ENCODE measurements at places on chromosomes 12 and 14. TPM values are rescaled to one million over a fixed set of nuclear protein-coding genes. Genes with fewer than 3 reads are reported as not detected.

AMN gene
- 4.4 TPM for total RNA-seq

CEBPE gene
- 0.17 TPM for total RNA-seq

DNA sequence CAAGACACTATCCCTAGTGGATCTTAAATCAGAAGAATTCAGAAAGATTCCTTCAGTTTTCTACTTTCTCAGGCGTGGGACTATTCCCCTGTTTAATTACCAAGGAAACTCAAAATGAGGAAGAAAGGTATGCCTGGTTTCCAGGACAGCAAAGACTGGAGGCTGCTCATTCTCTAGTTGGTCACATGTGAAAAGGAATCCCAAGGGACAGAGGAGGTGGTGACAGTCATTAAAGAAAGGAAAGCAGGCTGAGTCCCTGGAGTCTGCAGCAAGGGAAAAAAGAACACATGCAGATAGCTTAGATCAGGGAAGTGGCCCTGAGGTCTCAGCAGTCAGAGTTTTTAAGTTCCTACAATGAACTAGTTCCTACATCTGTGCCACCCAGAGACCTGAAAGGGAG is 165.4 kb upstream of the CCDC198 start:
- H3K36me3 ChIP-seq, result no peaks in the 10 kb centered on the region
- DNase-seq, result no peak
- H3K27ac ChIP-seq, result no peak overlapping the region
- no peaks in the 10 kb centered on the region for H3K27me3 ChIP-seq
- H3K4me1 ChIP-seq, result no peaks in the 10 kb centered on the region
- no peak overlapping the region for H3K4me3 ChIP-seq

- H3K4me3 ChIP-seq, result no peak overlapping the region
- no peak for DNase-seq
These were observed 933.1 kb upstream of the FBXO33 start for GRCh38 chr14:40365305-40365704.

KRT82 gene
- not detected for total RNA-seq

DNA sequence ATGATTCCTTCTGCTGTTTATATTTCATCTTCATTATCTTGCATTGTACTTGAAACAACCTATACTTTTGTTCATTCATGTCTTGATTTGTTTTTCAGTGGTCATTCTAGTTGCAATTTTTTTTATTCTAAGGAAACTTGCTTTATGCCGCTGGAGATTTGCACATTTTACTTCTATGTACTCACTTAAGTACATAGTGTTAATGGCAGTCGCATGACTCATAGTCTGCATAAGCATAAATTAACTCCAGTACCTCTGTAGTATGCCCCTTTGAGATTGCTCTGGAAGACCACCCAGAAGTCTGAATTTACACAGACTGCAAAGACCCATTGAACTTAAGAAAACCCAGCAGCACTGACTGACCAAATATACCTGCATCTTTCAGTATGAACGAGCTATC is 77.0 kb downstream of the MSRB3 start:
- no peak overlapping the region for H3K27ac ChIP-seq
- no peaks in the 10 kb centered on the region for H3K4me1 ChIP-seq

GRCh38 chr12:12171991-12172511 is 94.8 kb downstream of the LRP6 start:
- H3K36me3 ChIP-seq, result no peaks in the 10 kb centered on the region
- H3K4me1 ChIP-seq, result peaks cover 3% of the 10 kb centered on the region
- DNase-seq, result no peak
- H3K27me3 ChIP-seq, result peaks cover 2% of the 10 kb centered on the region
- H3K4me3 ChIP-seq, result no peak overlapping the region
- H3K27ac ChIP-seq, result no peak overlapping the region

- H3K27ac ChIP-seq, result no peak overlapping the region
- DNase-seq, result no peak
- H3K36me3 ChIP-seq, result no peaks in the 10 kb centered on the region
- H3K27me3 ChIP-seq, result no peaks in the 10 kb centered on the region
- H3K4me1 ChIP-seq, result peaks cover 16% of the 10 kb centered on the region
These were observed 163.3 kb upstream of the SLC38A2 start for GRCh38 chr12:46535907-46536306.

FAM222A gene
- total RNA-seq, result 0.73 TPM
